AG08395 (cell line): ENCODE measurements at places on chromosomes 1 and 21.
A peak's percentile ranks its signal among the peaks of the same experiment; 100 is the strongest.

GRCh38 chr21:34132202-34132601 lies 58.8 kb downstream of the MRPS6 start:
- DNase-seq, result no peak

DNA sequence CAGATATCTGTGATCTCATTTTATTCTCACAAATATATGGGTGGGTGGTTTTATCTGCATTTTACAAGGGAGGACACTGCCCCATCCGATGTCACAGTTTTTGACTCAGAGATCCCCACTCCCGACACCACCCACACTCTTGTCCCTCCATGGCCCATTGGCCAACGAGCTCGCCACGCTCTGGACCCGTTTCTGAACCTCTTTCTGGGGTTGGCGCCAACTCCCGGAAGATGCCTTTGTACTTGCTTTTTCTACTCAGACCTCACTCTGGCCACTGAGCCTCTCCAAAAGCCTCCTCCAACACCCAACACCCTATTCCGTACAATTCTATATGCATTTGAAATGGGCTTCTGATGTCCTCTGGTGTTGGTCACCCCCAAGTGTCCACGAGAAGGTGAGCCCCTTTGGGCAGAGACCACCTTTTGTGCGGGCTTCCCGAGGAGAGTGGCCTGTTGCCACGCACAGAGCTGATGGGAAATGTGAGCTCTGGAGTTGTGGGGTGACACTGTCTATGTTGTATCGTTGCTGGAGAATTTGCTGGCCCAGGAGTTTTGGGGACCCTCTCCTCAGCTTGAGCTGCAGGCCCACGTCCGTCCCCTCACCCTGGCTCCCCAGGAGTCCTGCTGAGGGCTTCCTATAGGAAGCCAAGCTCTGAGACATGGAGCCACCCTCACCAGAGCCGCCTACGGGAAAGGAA lies 366.9 kb upstream of the VAMP3 start:
- no peak for DNase-seq

DNA sequence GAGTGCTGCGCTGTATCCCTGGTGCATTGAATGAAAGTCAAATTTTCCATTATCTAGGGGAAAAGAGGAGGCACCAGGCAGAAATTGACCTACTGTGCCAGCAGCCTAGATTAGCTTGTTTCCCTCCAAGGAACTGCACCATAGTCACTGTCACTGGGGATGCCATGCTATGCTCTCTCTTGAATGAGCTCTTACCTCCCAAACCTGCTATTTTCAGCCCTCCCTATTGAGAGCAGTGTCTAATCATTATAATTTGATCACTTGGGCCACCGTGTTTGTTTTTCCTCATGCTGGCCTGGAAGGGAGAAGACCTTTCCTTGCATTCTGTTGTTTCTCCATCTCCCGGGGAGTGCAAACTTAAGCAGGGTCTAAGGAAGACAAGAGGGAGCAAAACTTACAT lies 492.9 kb downstream of the SIPA1L2 start:
- no peak for DNase-seq

GRCh38 chr1:36432616-36433015 lies 17.6 kb downstream of the OSCP1 start:
- no peak for DNase-seq

DNA sequence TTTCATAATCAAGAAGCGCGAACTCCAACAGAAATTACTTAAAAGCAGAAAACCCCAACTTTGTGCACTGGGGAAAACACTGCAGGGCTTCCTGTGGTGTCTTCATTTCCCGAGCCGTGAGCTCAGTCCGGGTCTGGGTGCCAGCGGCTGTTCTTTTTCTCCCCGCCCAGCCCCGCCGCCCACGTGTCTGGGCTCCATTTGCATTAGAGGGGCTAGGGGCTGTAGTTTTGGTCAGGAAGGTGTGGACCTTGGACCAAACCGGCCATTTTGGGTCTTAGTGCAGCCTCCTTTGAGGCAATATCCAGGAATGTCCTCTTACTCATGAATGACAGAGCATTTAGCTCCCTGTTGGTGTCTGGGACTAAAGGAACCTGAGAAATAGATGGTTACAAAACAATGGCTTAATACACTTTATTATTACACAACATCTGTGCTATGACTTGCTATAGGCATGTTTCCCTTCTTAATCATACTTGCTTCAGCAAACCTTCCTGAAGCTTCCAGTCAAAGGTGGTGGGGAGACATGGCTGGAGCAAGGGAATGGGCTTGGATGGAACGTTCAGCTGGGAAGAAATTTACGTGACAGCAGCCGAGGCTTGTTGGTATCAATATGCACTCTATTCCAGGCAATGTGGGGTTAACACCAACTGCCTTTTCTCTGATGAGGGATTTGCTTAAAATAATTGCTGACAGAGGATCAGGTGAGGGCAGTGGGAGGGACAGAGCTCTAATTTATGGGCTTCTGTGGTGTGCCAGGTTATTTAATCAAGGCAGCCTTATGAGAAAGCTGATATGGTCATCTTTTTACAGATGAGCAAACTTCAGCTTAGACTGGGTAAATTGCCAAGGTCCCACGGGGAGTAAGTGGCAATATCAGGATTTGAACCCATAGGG lies 1.1 kb downstream of the AGTRAP start:
- DNase-seq, result peak; percentile 72
